ENCODE measurements at places on chromosomes 11 and 22.
A peak's percentile ranks its signal among the peaks of the same experiment; 100 is the strongest.

DNA sequence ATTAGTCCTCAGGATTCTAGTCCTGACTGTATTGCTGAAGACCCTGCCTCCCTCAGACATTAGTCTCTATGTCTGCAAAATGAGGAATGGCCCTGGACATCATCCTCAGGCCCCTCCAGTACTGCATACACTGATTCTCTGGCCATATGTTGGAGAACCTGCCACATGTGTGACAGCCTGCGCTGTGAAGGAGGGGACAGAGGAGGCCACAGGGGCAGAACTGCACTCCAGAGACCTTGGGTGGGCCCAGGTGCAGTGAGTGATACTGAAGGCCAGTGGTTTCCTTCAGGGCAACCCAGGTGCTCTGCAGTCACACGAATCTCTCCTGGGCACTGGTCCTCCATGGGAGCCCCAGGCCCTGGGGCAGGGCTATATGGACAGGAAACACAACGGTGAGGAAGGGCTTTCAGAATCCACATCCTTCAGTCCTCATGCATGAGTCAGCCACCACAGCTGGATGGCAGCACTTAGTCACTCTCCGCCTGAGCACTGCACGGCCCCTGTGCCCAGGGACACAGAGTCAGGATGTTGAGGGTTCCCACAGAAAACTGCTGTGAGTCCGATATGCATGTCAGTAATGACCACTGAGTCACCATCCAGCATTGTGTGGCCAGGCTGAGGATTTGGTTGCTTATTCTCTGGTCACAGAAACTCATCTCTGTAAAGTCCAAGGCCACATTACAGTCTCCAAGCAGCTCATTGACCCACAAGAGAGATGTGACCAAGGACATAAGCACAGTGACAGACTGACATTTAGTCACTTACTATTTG lies 39.7 kb downstream of the ME3 start:
- DNase-seq: peak; percentile 37

GRCh38 chr11:20093775-20094174 lies 66.5 kb downstream of the DBX1 start:
- no peak for DNase-seq

- no peak for DNase-seq
Observed at GRCh38 chr22:42901790-42902508, 44.9 kb upstream of the ARFGAP3 start.

GRCh38 chr11:103043826-103044678 lies 47.9 kb downstream of the DCUN1D5 start:
- no peak for DNase-seq

DNA sequence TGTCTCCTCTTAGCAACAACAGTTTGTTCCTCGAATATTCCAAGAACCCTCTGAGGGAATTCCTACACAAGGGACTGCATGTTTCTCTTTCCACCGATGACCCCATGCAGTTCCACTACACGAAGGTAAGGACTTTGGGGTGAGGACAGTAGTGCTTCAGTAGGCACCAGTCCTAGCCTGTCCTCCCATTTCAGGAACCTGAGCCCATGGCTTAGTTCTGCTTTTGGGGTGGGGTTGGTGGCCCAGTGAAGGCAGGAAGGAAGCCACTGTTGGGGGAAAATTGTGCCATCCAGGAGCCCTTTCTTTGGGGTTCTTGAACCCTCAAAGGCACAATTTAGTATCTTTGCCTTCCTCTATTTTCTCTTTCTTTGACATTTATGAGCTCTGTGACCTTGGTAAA lies 38.2 kb downstream of the RNF141 start:
- no peak for DNase-seq

DNA sequence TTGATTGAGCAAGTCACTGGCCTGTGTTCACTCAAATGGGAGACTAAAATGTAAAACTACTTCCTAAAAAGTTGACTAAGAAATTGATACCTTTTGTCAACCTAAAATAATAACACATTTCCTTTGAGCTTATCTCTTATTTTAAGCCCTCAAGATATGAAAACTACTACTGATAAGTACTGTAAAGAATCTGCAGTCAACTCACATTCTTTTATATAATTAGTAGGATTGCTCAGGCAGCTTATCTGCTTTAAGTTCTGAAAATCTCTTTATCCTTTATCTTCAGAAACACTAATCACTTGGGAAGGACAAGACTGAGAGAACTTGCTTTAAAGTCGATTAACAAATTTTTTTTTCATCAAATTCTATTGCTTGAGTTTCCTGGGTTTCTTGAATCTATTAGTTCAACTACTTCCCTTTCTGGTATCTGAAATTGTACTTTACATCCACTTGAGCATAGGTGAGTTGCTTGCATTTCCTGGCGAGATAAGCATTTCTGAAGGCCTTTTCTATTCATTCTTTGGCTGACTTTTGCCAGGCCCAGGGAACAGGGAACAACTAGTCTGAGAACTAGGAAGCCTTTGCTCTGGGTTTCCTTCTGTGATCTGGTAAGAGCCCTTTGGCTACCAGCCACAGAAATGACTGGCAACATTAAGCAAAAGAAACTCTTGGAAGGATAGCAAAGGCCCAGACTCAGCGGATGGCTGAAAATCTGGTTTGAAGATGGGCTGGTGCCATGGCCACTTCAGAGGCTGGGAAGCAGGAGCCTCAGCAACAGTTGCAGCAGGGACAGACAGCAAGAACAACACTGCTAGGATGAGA lies 19.3 kb upstream of the CSRP3 start:
- no peak for DNase-seq

DNA sequence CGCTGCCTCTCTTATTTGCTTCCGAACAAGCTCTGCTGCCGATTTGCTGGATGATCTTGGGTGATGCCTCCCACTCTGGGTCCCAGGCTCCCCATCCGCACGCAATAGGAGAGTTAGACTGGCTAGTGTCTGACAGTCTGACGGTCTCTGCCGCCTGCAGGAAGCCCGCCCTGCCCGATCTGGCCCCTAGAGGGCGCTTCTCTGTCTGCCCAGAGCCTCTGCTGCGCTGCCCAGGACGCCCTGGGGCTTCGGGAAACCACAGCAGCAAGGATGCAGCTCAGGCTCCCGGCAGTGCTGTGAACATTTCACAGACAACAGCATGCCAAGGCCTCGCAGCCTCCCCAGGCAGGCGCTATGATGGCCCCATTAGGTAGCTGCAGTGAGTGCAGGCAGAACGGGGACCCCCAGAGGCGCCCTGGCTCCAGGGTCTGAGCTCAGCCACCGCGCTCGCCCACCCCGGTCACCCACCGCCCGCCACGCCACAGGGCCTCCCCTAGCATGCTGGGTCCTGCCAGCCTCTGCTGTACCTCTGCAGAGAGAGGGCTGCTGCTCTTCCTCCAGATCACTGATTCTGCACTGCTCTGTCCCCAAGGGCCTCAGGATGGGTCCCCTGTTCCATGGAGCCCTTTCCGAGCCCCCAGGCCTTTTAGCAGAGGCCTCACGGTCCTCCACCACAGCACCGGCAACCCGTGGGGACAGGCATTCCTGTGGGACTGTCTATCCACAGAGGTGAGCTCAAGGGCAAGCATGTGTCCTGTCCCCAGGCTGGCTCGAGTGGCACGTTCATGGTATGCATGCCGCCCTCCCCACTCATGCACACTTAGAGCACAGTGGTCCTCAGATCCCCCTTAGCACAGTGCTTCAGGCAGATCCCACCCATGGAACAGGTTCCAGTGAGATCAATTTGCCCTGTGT lies 4.3 kb upstream of the BAIAP2L2 start:
- peak; percentile 72 for DNase-seq

Data from stimulated activated CD4-positive, alpha-beta T cell treated with anti-CD3 and anti-CD28 coated beads, Interleukin-12 subunit alpha, Interleukin-12 subunit beta, amount 100 ng/mL, for 48 hours (primary cell).